Psoas muscle (tissue), 8 donors: ENCODE measurements at places on chromosomes 2 and 18. TPM values are rescaled to one million over a fixed set of nuclear protein-coding genes. Genes with fewer than 3 reads are reported as not detected.

DNA sequence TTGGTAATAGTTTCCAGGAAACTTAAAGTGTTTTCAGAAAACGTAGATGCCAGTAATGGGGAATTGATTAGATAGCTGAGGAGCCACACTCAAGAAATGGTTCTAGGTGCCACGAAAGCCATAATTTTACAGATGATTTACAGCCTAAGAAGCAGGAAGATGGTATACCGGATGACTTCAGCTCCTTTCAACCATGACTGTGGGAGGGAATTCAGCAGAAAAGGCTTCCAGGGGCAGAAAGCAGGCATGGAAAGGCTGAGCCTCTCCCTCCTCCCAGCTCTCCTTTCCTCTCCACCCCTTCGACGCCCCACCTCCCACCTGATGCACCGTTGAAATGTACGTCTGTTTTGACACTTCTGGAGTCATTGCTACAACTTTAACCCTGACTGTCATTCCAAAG, 68.6 kb upstream of the SMIM21 start:
- DNase-seq = no peak
- H3K27me3 ChIP-seq = no peaks in the 10 kb centered on the region
- H3K4me3 ChIP-seq = no peak overlapping the region
- no peaks in the 10 kb centered on the region for H3K4me1 ChIP-seq
- no peak overlapping the region for H3K27ac ChIP-seq

- H3K27me3 ChIP-seq = no peaks in the 10 kb centered on the region
- no peak for DNase-seq
- H3K4me3 ChIP-seq = no peak overlapping the region
- H3K36me3 ChIP-seq = no peaks in the 10 kb centered on the region
- H3K4me1 ChIP-seq = peaks cover 7% of the 10 kb centered on the region
- no peak overlapping the region for H3K27ac ChIP-seq
Measured at GRCh38 chr2:109136542-109136941, 7.5 kb downstream of the SH3RF3 start.

DNA sequence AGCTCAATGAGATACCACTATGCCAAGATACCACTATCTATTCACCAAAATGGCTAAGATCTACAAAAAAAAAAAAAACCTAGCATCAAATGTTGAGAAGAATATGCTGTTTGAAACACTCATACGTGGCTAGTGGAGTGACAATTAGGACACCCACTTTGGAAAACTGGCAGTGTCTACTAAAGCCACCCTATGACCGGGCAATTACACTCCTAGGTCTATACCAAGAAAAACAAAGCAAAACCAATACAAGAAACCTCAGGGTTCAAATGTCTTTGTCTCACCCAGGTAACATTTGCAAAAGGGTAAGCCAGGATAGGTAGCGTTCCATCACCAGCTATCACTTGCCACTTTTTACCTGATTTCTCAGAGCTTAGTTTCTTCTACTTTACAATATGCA, 123.6 kb upstream of the CAB39 start:
- no peaks in the 10 kb centered on the region for H3K4me1 ChIP-seq
- no peaks in the 10 kb centered on the region for H3K36me3 ChIP-seq
- no peak overlapping the region for H3K27ac ChIP-seq
- H3K4me3 ChIP-seq = no peak overlapping the region

GRCh38 chr18:21047126-21047525, 64.5 kb downstream of the ROCK1 start:
- peaks cover 26% of the 10 kb centered on the region for H3K36me3 ChIP-seq
- H3K27ac ChIP-seq = no peak overlapping the region
- peaks cover 15% of the 10 kb centered on the region for H3K4me1 ChIP-seq
- H3K4me3 ChIP-seq = no peak overlapping the region

DNA sequence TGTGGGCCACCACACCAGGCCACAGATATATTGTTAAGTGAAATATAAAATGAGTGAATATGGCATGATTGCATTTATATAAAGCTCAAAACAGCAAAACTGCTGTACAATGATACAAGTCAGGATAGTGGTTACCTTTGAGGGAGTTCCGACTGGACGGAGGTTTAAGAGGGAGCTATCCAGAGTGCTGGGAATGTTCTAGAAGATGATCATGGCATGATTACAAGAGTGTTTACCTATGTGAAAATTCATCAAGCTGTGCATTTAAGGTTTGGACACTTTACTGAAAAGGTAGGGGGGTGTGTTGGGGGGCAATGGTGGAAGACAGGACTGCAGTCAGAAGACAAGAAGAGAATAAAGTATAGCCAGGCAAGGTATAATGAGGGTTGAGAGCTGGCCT, 201.4 kb downstream of the ZBTB7C start:
- H3K27ac ChIP-seq = no peak overlapping the region
- no peak for DNase-seq
- H3K36me3 ChIP-seq = no peaks in the 10 kb centered on the region
- H3K4me3 ChIP-seq = no peak overlapping the region

DNA sequence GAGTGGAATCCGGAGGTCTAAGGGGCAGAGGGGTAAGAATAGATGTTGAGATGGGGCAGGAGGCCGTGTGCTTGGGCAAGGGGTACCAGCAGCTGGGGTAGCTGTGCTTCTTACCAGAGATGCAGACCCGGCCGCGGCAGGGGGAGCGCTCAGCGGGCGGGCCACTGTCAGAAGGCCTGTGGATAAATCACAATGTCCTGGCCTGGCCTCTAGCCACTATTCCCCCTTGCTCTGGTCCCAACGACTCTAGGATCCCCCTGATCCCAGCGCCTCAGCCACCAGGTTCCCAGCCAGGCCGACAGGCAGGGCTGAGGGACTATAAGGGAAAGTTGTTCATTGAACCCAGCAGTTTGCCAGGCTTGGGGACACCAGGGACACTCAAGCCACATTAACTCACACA, 9.0 kb downstream of the WDR54 start:
- no peaks in the 10 kb centered on the region for H3K4me1 ChIP-seq
- no peak overlapping the region for H3K27ac ChIP-seq
- no peaks in the 10 kb centered on the region for H3K27me3 ChIP-seq
- H3K4me3 ChIP-seq = no peak overlapping the region
- no peak for DNase-seq

GRCh38 chr2:172558372-172558771, 2.5 kb downstream of the PDK1 start:
- no peaks in the 10 kb centered on the region for H3K36me3 ChIP-seq
- no peaks in the 10 kb centered on the region for H3K27me3 ChIP-seq

- H3K4me1 ChIP-seq = peaks cover 2% of the 10 kb centered on the region
- no peak overlapping the region for H3K4me3 ChIP-seq
- H3K27me3 ChIP-seq = no peaks in the 10 kb centered on the region
- DNase-seq = no peak
- no peaks in the 10 kb centered on the region for H3K36me3 ChIP-seq
Measured at GRCh38 chr18:47815486-47816270, 114.8 kb downstream of the SMAD2 start.

DNA sequence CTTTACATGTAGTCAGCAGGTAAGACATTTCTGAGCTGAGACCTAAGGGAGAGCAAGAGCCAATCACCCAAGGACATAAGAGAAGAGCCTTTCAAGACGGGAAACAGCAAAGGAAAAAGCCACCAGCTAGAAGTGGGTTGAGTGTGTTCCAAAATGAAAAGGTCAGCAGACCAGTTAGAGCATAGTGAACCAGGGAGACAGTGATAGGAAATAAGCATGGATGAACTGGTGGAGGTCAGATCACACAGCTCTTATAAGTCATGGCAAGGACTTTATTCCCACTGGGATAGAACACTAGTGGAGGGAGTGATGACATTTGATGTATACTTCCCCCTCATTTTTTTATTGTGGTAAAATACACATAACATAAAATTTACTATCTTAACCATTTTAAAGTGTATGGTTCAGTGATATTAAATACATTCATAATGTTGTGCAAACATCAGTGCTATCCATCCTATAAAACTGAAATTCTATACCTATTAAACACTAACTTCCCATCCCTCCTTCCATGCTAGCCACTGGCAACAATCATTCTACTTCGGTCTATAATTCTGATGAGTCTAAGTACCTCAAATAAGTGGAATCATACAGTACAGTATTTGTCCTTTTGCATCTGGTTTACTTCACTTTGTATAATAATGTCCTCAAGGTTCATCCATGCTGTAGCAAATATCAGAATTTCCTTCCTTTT, 155.8 kb upstream of the WDSUB1 start:
- H3K4me3 ChIP-seq = no peak overlapping the region
- no peaks in the 10 kb centered on the region for H3K27me3 ChIP-seq
- DNase-seq = no peak

GRCh38 chr2:109646961-109647360, 32.8 kb downstream of the SOWAHC start:
- H3K4me3 ChIP-seq = no peak overlapping the region
- no peaks in the 10 kb centered on the region for H3K4me1 ChIP-seq
- H3K27ac ChIP-seq = no peak overlapping the region
- no peaks in the 10 kb centered on the region for H3K36me3 ChIP-seq

DNA sequence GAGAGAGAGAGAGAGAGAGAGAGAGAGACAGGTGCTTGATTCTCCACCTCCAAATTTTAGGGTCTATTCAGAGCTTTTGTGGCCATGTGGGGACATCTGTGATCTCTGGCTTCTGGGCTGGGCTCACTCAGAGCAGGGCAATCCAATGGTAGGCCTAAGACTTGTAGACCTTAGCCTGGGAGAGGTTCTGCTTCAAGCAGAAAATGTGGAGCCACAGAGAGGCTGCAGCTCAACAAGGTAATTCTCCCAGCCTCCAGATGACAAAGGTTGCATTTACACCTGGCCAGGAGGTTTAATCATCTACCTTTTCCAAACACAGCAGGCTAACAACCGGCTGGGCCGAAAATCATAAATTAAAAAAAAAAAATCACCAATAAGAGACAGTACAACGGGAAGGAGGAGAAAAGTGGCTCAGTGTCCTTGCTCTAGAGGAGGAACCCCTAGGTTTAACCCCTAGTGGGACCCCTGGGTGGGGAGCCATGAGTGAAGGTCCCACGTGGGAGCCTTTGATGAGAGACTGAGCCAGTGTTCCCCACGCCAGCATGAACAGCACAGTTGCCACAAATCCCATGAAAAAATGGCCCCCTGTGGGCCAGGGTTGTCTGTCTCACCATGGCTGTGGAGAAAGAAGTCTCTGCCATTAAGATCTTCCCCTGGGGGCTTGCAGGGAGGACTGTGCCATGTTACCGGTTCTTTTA, 124.0 kb upstream of the GATA6 start:
- no peak for DNase-seq
- no peak overlapping the region for H3K27ac ChIP-seq
- H3K27me3 ChIP-seq = no peaks in the 10 kb centered on the region
- no peaks in the 10 kb centered on the region for H3K36me3 ChIP-seq
- no peaks in the 10 kb centered on the region for H3K4me1 ChIP-seq
- no peak overlapping the region for H3K4me3 ChIP-seq

DNA sequence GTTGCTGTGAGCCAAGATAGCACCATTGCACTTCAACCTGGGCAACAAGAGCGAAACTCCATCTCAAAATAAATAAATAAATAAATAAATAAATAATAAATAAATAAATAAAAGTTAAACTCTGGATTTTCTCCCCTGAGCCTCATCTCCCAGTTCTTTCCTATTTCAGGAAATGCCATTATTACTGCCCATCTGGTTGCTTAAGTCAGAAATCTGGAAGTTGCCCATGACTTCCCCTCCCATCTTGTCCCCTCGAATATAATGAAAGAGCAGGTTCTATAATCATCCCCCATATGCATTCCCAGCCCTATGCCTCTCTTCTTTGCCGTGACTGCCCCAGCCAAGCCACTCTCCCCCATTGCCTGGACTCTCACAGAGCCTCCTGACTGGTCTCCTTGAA, 4.2 kb upstream of the PSD4 start:
- no peaks in the 10 kb centered on the region for H3K36me3 ChIP-seq
- no peak overlapping the region for H3K27ac ChIP-seq
- no peak for DNase-seq
- H3K4me3 ChIP-seq = no peak overlapping the region

- no peaks in the 10 kb centered on the region for H3K36me3 ChIP-seq
- no peaks in the 10 kb centered on the region for H3K27me3 ChIP-seq
- H3K4me3 ChIP-seq = no peak overlapping the region
- peaks cover 11% of the 10 kb centered on the region for H3K4me1 ChIP-seq
- no peak overlapping the region for H3K27ac ChIP-seq
Measured at GRCh38 chr2:120243211-120243610, 9.4 kb upstream of the RALB start.

DNA sequence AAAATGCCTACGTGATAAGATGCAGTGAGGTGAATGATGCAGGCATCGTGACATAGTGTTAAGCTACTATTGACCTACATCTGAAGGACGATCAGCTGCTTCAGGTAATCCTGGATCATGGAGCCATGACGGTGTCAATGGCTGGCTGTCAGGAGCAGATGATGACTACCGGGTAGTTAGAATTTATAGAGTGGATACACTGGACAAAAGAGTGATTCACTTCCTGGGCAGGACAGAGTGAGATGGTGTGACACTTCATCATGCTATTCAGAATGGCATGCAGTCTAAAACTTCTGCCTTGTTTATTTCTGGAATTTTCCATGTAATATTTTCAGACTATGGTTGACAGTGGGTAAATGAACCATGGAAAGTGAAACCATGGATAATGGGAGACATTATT, 29.5 kb downstream of the METTL8 start:
- H3K36me3 ChIP-seq = no peaks in the 10 kb centered on the region
- no peak overlapping the region for H3K27ac ChIP-seq
- H3K4me1 ChIP-seq = no peaks in the 10 kb centered on the region
- no peaks in the 10 kb centered on the region for H3K27me3 ChIP-seq
- DNase-seq = no peak

- peaks cover 40% of the 10 kb centered on the region for H3K4me1 ChIP-seq
- H3K27ac ChIP-seq = no peak overlapping the region
- H3K27me3 ChIP-seq = no peaks in the 10 kb centered on the region
- no peaks in the 10 kb centered on the region for H3K36me3 ChIP-seq
Measured at GRCh38 chr2:109376796-109377495, 236.8 kb downstream of the SEPTIN10 start.

Gene VIT
- total RNA-seq = 8.5 TPM

Gene CCDC74B
- not detected for total RNA-seq

Gene CPO
- 0.39 TPM for total RNA-seq

Gene GNLY
- 8.2 TPM for total RNA-seq

Gene SERPINB3
- 0.12 TPM for total RNA-seq
